ENCODE measurements at places on chromosomes 13 and 19.

DNA sequence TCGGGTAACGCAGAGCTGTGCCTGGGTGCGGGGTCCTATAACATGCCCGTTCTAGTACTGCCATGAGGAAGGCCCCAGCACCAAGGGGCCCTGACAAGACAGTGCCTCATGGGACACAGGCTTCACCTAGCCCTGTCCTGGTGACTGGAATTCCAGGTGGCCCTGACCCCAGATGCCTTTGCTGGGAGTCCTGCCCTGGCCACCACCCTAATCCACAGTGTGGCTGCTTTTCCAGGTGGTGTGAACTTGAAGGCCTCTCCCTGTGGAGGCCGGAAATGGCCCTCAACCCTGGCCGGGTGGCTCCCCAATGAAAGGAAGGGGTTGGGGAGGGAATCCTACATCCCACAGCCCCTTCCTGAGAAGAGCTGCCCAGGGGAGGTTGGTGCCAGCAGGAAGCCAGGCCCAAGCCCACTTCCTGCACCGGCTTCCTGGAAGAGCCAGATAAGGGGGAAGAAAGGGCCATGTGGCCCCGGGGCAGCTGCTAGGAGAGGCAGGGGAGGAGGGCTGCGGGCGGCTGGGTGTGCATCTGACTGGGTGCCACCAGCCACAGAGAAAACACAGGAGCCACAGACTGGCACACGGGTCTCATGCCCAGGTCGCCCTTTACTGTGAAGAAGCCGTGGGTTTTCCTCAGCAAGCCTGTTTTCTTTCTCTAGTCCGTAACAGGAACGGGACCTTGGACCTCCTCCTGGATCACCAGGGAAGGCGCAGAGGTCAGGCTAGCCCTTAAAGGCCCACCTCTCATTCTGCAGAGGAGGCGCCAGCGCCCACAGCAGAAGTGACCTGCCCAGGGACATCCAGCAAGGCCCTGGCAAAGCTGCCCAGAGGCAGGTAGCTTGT is 4.7 kb downstream of the LSM4 start:
- DNase-seq, result no peak

GRCh38 chr19:51345076-51345620 is 3.2 kb upstream of the VSIG10L start:
- DNase-seq, result no peak

DNA sequence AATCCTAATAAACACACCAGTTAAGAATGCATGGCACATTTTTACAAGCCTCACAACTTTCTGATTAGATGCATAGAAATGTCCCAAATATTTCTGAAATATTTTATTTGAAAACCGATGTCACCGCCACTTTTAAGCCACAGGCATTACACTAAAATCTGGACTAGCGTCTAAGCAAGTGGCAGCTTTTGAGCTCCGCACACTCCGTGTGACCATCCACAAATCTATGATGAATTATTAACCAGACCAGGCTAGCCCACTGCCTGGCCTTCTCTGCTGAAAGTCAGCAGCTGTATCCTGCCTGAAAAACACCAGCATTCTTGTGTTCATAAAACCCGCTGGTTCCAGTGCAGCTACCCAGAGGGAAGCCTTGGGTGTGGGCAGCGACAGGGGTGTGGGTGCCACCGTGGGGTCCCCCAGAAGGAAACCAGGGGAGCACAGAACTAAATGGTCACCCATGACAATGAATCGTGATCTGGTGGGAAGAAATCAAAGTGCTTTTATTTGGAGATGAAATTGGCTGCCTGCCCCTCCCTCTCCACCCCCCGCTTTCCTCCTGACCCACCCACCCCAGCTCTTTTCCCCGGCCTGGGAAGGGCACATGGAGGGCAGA is 13.8 kb downstream of the RASA3 start:
- peak; percentile 50 for DNase-seq

DNA sequence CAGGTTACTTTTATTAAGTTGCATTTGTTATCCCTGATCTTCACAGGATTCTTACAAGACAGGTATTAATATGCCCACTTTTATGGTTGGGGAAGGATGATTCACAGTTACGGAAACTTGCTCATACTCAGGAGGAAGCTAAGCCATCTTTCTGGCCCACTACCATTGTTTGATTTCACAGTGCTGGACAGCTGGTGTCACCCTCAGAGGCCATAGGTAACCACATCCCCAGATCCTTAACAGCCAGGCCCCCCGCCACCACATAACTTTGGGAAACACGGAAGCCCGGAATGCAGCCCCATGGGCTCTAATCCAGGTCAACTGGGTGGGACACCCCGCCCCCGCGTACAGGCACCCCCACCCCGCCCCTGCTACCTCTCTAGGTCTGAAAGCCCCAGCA is 119.7 kb downstream of the IRS2 start:
- DNase-seq, result no peak

DNA sequence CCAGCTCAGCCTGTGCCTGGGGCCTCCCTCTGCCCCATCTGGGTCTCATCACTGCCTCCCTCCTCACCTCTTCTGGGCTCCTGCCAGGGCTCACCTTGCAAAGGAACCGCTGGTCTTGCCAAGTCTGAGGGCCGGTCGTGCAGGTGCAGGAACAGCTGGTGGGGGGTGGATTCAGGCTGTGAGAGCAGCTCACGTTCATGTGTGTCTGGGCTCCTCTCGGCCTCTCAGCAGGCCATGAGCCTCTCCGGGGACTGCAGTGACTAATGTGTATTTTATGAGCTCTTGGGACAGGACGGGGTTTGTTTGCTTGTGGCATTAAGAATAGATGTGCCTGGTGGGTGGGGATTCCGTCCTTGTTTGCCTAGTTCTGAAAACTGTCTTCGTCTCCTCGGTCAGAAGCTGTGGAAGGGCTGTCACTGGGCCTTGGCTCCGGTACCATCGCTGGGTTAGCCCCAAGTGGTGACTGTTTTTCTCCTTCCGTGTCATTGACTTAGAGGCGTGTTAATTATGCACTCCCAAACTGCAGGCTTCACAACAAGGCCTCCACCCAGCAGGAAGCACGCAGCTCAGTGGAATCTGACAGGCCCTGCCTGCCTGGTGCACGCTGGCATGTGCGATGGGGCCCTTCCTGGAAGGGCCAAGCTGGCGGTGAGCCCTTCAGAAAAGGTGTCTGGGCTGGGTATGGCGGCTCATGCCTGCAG is 77.6 kb downstream of the KDM4B start:
- DNase-seq, result no peak

DNA sequence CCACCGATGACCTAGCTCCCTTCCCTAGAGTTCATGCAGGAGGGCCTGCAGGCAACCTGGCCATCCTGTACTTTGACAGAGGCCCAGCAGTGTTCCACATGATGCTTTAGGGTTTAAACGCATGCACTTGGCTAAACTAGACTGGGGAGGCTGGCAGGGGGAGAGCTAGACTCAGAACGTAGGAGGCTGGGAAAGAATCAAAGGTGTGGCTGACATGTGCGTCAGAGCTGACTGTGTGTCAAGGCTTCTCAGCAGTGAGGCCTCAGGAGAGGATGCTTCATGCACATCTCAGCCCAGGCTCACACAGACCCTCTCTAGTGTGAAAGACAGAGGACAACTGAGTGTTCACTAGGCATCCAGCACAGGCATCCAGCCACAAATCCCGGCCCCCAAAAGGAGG is 28.7 kb downstream of the DNMT1 start:
- no peak for DNase-seq

DNA sequence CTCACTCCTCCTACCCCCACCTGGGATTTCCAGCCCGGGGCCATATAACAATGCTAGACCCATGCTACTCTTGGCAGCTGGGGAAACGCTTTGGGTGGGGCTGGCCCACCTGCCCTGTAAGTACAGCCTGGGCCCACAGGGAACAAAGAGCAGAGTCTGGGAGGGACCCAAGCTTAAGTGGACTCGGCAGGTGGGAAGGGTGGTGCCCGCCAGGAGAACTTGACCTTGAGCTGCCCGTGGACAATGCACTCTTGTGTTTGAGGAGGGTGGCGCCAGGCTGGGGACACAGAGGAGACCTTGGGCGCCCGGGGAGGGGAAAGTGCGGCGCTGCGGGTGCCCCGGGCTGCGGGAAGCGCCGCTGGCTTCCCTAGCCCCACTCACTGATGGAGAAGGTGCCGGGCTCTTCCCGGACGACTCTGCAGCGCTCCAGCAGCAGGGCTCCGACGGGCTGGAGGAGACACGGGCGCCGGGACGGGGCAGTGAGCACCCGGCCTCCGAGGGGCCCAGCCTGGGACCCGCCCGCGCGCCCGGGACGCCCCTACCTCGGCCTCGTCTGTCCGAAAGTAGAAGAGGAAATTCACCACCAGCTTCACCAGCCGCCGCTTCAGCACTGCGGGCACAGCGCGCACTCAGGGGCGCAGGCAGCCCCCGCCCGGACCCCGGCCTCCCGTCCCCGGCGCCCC is 607 bp downstream of the PLEKHJ1 start:
- DNase-seq, result no peak

GRCh38 chr13:108402850-108403249 is 133.3 kb downstream of the TNFSF13B start:
- no peak for DNase-seq

- DNase-seq, result no peak
Measured at GRCh38 chr13:31050486-31051400, 111.0 kb downstream of the HSPH1 start.
